ENCODE measurements at places on chromosomes 16 and 17.
A peak's percentile ranks its signal among the peaks of the same experiment; 100 is the strongest.

DNA sequence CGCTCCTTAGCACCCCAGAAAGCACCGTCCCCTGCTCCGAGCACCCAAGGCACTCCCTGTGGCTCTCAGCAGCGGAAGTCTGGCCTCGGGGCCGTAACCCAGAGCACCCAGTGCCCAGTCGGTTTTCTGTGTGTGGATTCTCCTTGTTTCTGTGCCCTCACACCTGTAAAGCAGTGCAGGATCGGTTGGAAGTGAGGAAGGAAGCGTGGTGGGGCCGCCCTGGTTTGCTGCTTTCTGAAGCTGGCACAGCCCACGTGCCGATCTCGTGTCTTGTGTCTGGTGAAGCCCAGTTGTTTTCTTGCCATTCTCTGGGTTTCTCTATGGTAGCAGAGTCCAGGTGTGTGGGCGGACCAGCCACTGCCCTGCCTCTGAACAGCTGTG lies 3.7 kb downstream of the ACSF3 start:
- H3K27me3 ChIP-seq, result no peaks in the 10 kb centered on the region
- H3K36me3 ChIP-seq, result peaks cover 28% of the 10 kb centered on the region
- DNase-seq, result no peak
- peak overlapping the region; percentile 34 for H3K4me3 ChIP-seq
- H3K27ac ChIP-seq, result peak overlapping the region; percentile 80

GRCh38 chr17:47223007-47223406 lies 13.9 kb downstream of the MYL4 start:
- no peak overlapping the region for H3K27ac ChIP-seq
- DNase-seq, result no peak
- no peaks in the 10 kb centered on the region for H3K36me3 ChIP-seq
- H3K27me3 ChIP-seq, result no peaks in the 10 kb centered on the region
- no peak overlapping the region for H3K4me3 ChIP-seq

DNA sequence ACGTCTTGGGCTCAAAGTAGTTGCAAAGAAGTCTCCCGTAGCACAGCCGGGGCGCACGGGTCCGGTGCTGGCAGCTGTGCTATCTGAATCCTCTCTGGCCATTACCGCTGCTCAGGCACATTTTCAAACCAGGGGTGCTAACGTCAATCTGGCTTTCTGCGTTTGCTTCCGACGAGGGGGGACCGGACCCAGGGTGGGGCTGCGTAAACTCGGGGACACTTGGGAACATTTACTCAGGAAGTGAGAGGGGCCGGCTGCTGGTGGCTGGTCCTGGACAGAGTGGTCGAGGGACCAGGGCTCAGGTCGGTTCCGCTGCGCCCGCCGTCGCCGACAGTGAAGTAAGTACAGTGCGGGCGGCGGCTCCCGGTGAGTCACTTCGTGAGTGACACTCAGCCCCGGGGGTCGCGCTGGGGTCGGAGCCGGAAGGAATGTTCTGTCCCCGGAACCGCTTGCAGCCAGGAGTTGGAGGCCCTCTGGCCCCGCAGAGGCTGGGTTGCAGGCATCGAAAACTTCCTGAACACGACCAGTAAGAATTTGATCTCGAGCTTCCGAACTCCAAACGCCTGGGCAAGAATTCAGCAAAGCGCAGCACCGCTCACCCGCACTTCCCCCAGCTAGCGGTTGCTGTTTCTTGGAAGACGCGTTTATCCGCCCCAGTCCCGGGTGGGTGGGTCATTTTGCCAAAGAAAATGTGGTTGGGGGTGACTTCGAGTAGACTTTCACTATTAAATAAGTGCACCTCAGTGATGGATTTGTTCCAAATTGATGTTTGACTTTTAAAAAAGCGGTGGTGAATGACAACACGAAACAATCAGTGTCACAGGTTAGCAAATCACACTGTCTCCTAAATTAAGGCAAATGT lies 1.4 kb upstream of the HS3ST3B1 start:
- peak; percentile 32 for DNase-seq
- peaks cover 51% of the 10 kb centered on the region for H3K4me1 ChIP-seq
- H3K4me3 ChIP-seq, result peak overlapping the region; percentile 63
- H3K27ac ChIP-seq, result no peak overlapping the region

DNA sequence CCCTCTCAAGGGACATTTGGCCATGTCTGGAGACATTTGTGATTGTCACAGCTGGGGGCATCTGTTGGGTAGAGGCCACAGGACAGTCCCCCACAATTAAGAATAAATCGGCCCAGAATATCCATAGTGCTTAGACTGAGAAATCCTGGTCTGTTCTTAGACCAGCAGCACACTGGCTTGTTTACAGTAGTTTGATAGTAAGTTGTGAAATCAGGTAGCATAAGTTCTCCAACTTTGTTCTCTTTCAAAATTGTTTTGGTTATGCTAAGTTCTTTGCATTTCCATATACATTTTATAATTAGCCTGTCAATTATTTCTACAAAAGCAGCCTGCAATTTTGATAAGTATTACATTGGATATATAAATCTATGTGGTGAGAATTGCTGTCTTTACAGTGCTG lies 6.8 kb downstream of the MGRN1 start:
- no peak overlapping the region for H3K27ac ChIP-seq
- H3K27me3 ChIP-seq, result no peaks in the 10 kb centered on the region
- H3K36me3 ChIP-seq, result peaks cover 5% of the 10 kb centered on the region
- H3K4me3 ChIP-seq, result no peak overlapping the region

GRCh38 chr17:43395165-43395564 lies 3.6 kb upstream of the ARL4D start:
- no peak overlapping the region for H3K4me3 ChIP-seq
- no peaks in the 10 kb centered on the region for H3K27me3 ChIP-seq
- no peaks in the 10 kb centered on the region for H3K36me3 ChIP-seq
- no peak overlapping the region for H3K27ac ChIP-seq
- H3K4me1 ChIP-seq, result peaks cover 8% of the 10 kb centered on the region
- no peak for DNase-seq

DNA sequence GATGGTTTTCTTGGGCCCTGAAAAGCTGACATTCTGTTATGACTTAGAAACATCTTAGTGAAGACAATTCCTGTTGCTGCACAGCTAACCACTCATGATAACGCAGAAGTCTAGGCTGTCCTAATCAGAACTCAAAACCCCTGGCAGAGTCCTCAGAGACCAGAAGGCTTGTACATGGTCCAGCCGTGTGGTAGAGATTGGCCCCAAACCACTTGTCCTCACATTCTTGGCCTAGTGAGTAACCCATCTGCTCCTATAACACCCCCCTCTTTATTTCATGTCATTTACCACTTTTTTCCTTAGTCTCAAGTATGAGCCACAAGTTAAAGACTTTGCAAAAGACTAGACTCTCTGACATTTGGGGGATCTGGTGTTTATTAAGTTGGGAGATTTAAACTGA lies 116.5 kb upstream of the ADAMTS18 start:
- H3K36me3 ChIP-seq, result no peaks in the 10 kb centered on the region
- no peak for DNase-seq
- H3K27ac ChIP-seq, result no peak overlapping the region
- H3K4me3 ChIP-seq, result no peak overlapping the region
- H3K4me1 ChIP-seq, result no peaks in the 10 kb centered on the region

GRCh38 chr17:34254651-34255380 lies at the start of gene CCL2:
CCL2 (plus strand) TSS chr17:34255285; CDS start chr17:34255350, 65 bp downstream.
- no peak within 1 kb of the TSS for H3K4me3 ChIP-seq
- H3K36me3 ChIP-seq, result no peaks in the 10 kb centered on the region
- H3K27me3 ChIP-seq, result no peaks in the 10 kb centered on the region
- no peak within 1 kb of the TSS for H3K27ac ChIP-seq
- no peaks in the 10 kb centered on the region for H3K4me1 ChIP-seq
- no peak for DNase-seq

DNA sequence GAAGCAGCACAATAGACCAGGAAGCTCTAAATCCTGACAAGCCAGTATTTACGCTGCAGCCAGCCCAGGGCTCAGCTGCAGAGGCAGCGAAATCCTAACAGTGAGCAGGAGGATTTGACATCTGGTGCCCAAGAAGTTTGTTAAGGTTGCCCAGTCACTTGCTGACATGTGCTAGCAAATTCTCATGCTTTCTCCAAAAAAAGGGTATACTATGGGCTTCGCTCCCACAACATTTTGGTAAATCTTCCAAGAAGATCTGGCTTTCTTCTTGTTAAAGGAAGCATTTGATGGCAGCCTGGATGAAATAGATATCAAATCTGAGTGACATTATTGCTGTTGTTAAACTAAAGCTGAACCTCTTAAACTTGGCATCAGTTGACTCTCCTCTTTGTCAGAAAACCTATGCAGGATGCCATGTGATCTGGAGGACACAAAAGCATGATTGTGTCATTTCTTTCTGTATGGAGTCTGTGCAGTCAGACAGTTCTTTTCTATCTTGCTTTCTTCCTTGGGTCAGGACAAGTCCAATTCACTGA lies 949.7 kb upstream of the RBFOX1 start:
- no peaks in the 10 kb centered on the region for H3K4me1 ChIP-seq
- H3K36me3 ChIP-seq, result no peaks in the 10 kb centered on the region
- no peak overlapping the region for H3K4me3 ChIP-seq
- no peaks in the 10 kb centered on the region for H3K27me3 ChIP-seq
- H3K27ac ChIP-seq, result no peak overlapping the region

DNA sequence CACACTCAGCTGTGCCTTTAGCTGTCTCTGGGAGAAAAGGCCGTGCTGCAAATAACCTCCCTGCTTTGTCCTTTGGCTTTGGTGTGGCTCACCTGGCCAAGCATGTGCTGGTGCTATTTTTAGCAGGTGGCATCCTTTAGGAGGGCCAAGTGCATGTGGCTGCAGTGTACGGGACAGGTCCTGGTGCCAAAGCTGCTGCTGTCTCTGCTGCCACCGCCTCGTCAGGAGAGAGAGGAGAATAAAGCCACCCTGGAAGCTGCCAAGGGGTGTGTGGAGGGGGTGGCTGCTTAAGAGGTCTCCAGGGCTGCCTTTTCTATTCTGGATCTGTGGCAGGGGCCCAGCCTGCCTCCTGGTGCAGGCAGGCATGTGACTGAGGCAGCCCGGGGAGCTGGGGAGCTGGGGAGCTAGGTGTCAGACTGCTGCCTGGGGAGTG lies 6.2 kb downstream of the AKAP1 start:
- no peaks in the 10 kb centered on the region for H3K27me3 ChIP-seq
- H3K4me3 ChIP-seq, result no peak overlapping the region
- H3K36me3 ChIP-seq, result no peaks in the 10 kb centered on the region
- no peak for DNase-seq
- no peak overlapping the region for H3K27ac ChIP-seq

GRCh38 chr17:54903375-54903774 lies 2.7 kb downstream of the TOM1L1 start:
- DNase-seq, result no peak
- H3K4me3 ChIP-seq, result no peak overlapping the region
- no peaks in the 10 kb centered on the region for H3K27me3 ChIP-seq
- H3K4me1 ChIP-seq, result no peaks in the 10 kb centered on the region

DNA sequence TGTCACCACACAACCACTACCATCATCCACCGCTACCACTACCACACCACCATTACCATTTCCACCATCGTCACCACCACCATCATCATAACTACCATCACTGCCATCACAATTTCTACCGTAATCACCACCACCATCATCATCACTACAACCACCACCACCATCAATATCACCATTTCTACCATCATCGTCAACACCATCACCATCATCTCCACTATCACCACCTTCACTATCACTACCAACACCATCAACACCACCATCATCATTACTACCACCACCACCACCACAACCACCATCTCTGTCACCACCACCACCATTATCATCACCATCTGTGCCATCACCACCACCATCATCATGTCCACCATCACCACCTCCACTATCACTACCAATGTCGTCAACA lies 524.5 kb upstream of the C16orf82 start:
- H3K27me3 ChIP-seq, result no peaks in the 10 kb centered on the region
- H3K36me3 ChIP-seq, result no peaks in the 10 kb centered on the region
- H3K4me1 ChIP-seq, result no peaks in the 10 kb centered on the region

GRCh38 chr17:41343029-41343428 lies 7.6 kb downstream of the KRT33A start:
- no peak for DNase-seq
- no peaks in the 10 kb centered on the region for H3K36me3 ChIP-seq
- H3K4me3 ChIP-seq, result no peak overlapping the region

GRCh38 chr16:68951991-68952877 lies 108.9 kb downstream of the TANGO6 start:
- DNase-seq, result no peak
- no peaks in the 10 kb centered on the region for H3K36me3 ChIP-seq
- H3K4me1 ChIP-seq, result no peaks in the 10 kb centered on the region
- no peak overlapping the region for H3K27ac ChIP-seq
- no peaks in the 10 kb centered on the region for H3K27me3 ChIP-seq
- H3K4me3 ChIP-seq, result no peak overlapping the region

DNA sequence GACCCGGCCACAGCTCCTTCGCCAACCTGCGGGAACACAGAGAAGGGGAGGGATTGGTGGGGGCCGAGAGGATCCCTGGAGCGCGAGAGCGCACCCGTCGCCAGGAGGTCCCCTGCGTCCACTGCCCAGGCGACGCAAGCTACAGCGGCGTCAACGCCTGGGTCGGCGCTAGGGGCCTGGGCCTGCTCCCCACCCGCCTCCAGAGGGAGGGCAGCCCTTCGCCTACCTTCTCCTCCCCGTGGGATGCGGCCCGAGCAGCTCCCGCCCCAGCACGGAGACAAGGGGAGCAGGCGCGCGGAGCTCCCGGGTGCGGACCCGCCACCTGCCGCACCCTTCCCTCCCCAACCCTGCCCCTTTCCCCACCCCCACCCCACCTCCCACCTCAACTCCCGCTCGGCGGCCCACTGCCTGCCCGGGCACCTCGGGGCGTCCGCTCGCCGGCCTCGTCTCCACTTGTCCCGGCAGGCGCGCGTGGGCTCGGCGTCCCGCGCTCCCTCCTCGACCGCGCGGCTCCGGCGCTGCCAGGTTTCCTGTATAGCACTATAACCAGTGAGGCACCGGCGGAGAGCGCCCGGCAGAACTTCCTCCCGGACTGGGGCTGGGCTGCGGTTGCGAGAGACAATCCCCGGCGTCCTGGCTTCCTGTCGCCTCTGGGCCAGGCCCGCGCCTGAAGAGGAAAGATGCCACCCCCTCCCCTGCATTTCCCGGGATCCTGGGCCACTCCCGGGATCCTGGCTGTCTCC lies 119.1 kb upstream of the SMURF2 start:
- peak overlapping the region; percentile 48 for H3K27ac ChIP-seq
- peaks cover 12% of the 10 kb centered on the region for H3K36me3 ChIP-seq
- peaks cover 39% of the 10 kb centered on the region for H3K4me1 ChIP-seq
- H3K4me3 ChIP-seq, result peak overlapping the region; percentile 78
- DNase-seq, result peak; percentile 30

- H3K27me3 ChIP-seq, result no peaks in the 10 kb centered on the region
- no peak for DNase-seq
- H3K36me3 ChIP-seq, result no peaks in the 10 kb centered on the region
Measured at GRCh38 chr17:45326626-45327025, 9.8 kb upstream of the MAP3K14 start.

DNA sequence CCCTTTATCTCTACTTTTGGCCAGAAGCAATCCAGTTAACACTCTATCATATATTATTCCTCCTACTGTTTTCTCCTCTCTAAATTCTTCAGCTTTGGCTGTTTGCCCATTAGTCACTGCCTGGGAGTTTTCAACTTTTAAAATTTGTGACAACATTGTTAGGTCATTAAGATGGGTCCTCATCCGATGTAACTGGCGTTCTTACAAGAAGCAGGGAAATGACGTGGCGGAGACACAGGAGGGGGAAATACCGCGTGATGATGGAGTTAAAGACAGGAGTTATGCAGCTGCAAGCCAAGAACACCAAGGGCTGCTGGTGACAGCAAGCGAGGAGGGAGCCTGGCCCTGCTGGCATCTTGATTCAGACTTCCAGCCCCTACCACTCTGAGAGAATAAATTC lies 34.8 kb upstream of the CPHXL start:
- H3K4me1 ChIP-seq, result no peaks in the 10 kb centered on the region
- H3K36me3 ChIP-seq, result no peaks in the 10 kb centered on the region
- no peak overlapping the region for H3K4me3 ChIP-seq
- no peak overlapping the region for H3K27ac ChIP-seq
- DNase-seq, result no peak
- H3K27me3 ChIP-seq, result no peaks in the 10 kb centered on the region

- H3K36me3 ChIP-seq, result no peaks in the 10 kb centered on the region
- no peaks in the 10 kb centered on the region for H3K4me1 ChIP-seq
- no peaks in the 10 kb centered on the region for H3K27me3 ChIP-seq
- no peak overlapping the region for H3K4me3 ChIP-seq
- no peak overlapping the region for H3K27ac ChIP-seq
Measured at GRCh38 chr17:31931756-31932155, 5.1 kb upstream of the SUZ12 start.
